ENCODE measurements at places on chromosomes 4 and X.

- H3K36me3 ChIP-seq: peaks cover 43% of the 10 kb centered on the region
- no peak for DNase-seq
- peak overlapping the region; percentile 41 for H3K27ac ChIP-seq
- peaks cover 13% of the 10 kb centered on the region for H3K4me1 ChIP-seq
- no peak overlapping the region for H3K4me3 ChIP-seq
- H3K27me3 ChIP-seq: no peaks in the 10 kb centered on the region
Observed at GRCh38 chr4:2923668-2924173, 39.5 kb downstream of the NOP14 start.

DNA sequence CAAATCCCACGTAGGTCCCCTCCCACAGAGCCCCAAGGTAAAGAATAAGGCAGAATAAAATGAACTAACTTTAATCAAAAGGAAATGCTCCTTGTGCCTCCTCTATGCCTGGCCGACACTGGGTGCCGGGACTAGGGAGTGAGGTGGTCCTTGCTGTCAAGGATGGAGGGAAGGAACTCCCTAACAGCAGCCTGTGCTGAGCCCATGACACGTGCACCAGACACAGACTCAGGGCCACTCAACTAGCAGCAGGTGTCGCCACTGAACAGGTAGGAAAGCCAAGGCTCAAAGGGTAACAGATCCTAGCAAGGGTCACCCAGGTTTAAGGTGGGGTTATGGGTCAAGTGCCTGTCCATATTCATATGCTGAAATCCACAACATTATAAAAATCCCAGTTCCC is 29.2 kb downstream of the MSX1 start:
- H3K4me3 ChIP-seq: no peak overlapping the region
- no peak for DNase-seq
- H3K4me1 ChIP-seq: no peaks in the 10 kb centered on the region
- peaks cover 41% of the 10 kb centered on the region for H3K27me3 ChIP-seq

DNA sequence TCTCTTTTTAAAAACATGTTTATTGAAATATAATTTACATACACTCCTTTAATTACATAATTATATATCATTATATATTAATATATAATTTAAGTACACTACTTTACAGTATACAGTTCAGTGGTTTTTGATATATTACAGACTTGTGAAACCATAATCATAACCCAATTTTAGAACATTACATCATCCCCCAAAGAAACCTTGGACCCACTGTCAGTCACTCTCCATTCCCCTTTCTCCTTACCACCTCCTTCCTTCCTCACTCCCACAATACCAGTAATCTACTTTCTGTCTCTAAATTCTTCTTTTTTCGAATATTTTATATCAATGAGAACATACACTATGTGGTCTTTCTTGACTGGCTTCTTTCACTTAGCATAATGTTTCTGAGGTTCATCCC is 17.9 kb upstream of the EXOSC9 start:
- H3K27ac ChIP-seq: peak overlapping the region; percentile 15
- H3K27me3 ChIP-seq: no peaks in the 10 kb centered on the region
- H3K4me3 ChIP-seq: no peak overlapping the region

DNA sequence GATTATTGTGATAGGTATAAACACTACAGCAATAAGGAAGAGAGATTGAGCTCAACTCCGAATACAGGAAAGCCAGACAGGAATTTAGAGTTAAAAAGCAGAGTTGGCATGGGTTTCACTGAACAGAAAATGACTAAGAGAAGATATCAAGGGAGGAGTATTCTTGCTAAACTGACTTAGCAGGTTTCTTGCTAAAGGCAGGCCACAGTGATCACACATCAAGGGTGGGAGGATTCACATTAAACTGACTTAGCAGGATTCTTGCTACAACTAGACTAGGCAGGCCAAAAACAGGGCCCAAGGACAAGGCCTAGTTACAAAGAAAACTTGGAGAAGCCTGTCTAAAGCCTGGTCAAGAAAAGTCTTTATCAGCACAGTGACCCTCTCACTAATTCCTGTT is 195.1 kb downstream of the MAGEB5 start:
- H3K4me3 ChIP-seq: no peak overlapping the region
- H3K4me1 ChIP-seq: no peaks in the 10 kb centered on the region
- H3K27me3 ChIP-seq: no peaks in the 10 kb centered on the region

DNA sequence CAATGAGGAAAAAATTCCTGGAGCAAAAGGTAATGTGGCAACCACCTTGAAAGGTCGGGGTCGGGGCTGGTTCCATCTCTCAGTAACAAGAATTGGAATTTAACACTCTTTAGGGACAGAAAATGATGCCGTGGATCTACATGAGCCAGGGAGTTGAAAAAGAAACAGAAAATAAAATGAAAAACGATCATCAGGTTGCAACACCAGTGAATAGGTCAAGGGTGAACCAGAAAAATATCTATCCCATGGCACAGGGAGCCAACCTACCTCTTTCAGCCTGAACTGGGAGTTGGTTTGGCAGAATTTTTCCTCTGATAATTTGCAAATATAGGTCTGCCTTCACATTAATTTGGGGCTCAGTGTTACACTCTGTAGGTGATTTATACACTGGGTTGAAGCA is 93.7 kb downstream of the C4orf33 start:
- H3K27ac ChIP-seq: no peak overlapping the region
- no peaks in the 10 kb centered on the region for H3K4me1 ChIP-seq
- H3K36me3 ChIP-seq: no peaks in the 10 kb centered on the region

GRCh38 chr4:124790471-124790870 is 77.9 kb upstream of the ANKRD50 start:
- no peaks in the 10 kb centered on the region for H3K4me1 ChIP-seq
- H3K27ac ChIP-seq: no peak overlapping the region
- no peaks in the 10 kb centered on the region for H3K27me3 ChIP-seq
- H3K36me3 ChIP-seq: no peaks in the 10 kb centered on the region
- no peak for DNase-seq
- no peak overlapping the region for H3K4me3 ChIP-seq

DNA sequence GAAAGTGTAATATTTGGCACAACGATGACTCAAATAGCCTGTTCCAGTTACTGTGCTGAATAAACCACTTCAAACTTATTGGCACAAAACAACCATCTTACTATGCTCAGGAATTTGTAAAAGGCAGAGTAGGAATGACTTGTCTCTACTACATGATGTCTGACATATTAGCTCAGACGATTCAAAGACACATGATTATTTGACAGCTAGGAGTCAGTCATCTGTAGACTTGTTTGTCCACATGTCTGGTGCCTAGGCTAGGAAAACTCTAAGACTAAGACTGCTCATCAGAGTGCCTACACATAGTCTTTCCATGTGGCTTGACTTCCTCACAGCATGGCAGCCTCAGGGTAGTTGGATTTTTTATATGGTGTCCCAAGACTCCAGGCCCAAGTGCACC is 154.5 kb downstream of the FANCB start:
- H3K27me3 ChIP-seq: no peaks in the 10 kb centered on the region
- DNase-seq: no peak
- H3K36me3 ChIP-seq: no peaks in the 10 kb centered on the region
- H3K4me3 ChIP-seq: no peak overlapping the region
- H3K27ac ChIP-seq: no peak overlapping the region

GRCh38 chr4:174538123-174538875 is 16.0 kb upstream of the HPGD start:
- H3K27me3 ChIP-seq: no peaks in the 10 kb centered on the region
- DNase-seq: no peak
- no peaks in the 10 kb centered on the region for H3K4me1 ChIP-seq

GRCh38 chr4:70901607-70901983 is 574 bp upstream of the MOB1B start:
- H3K27ac ChIP-seq: peak overlapping the region; percentile 92
- H3K4me3 ChIP-seq: peak overlapping the region; percentile 96
- DNase-seq: no peak
- peaks cover 2% of the 10 kb centered on the region for H3K27me3 ChIP-seq
- peaks cover 7% of the 10 kb centered on the region for H3K36me3 ChIP-seq
- peaks cover 30% of the 10 kb centered on the region for H3K4me1 ChIP-seq

DNA sequence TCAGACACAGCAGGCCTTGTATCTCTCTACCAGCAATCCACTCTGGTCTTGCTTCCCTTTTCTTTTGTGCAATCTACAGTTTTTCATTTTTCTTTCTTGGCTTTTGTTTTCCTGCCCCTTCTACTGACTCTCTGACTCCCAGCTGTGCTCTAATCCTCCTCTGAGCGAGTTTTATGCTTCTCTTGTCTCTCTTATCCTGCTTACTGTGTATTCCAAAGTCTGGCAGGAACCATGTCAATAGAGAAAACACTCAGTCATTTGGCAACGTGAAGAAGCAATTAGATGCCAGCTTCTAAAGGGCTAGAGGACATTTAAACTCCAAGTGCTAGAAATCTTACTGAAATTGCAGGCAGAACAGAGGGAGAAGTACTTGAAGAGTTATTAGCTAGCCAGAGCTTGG is 984.6 kb upstream of the TENM3 start:
- H3K4me1 ChIP-seq: no peaks in the 10 kb centered on the region
- H3K36me3 ChIP-seq: no peaks in the 10 kb centered on the region
- H3K27ac ChIP-seq: no peak overlapping the region
- no peak overlapping the region for H3K4me3 ChIP-seq

DNA sequence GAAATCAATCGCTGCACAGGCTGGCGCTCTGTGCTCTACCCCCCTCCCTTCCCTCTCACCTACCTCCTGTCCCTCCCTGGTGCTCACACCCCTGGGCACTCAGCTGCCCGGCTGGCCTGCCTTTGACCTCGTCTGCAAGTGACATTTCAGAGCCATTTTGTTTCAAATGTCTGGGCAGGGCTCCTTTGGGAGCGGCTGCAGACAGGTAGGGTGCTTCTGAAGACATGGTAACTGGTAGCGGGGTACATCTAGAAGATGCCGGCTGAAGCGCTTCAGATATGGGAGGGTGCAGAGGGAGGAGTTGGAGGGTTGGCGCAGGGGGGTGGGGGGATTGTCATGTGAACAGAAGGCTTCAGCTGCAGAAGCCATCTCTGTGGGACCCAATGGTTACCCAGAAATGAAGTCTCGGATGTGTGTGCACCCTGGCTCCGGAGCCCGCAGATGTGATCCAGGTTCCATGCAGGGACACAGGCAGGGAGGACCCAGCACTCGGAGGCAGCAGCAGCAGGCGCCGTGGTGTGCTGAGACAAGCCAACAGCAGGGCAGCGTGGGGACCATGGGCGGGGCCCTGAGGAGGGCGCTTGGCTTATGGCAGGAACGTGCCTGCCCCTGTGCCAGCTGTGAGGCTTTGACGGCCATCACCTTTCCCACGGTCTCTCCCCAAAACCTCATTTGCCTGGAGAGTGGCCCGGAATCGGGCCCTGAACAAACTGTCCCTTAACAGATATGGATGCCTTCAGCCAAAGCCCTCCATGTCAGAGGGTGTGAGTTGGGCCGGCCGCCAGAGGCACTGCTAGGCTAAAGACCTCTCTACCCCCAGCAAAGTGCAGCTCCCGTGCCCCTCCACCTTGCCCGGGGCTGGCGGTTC is 7.6 kb upstream of the DUSP9 start:
- H3K27me3 ChIP-seq: peaks cover 17% of the 10 kb centered on the region
- H3K4me3 ChIP-seq: no peak overlapping the region
- no peaks in the 10 kb centered on the region for H3K4me1 ChIP-seq
- no peaks in the 10 kb centered on the region for H3K36me3 ChIP-seq
- no peak for DNase-seq

DNA sequence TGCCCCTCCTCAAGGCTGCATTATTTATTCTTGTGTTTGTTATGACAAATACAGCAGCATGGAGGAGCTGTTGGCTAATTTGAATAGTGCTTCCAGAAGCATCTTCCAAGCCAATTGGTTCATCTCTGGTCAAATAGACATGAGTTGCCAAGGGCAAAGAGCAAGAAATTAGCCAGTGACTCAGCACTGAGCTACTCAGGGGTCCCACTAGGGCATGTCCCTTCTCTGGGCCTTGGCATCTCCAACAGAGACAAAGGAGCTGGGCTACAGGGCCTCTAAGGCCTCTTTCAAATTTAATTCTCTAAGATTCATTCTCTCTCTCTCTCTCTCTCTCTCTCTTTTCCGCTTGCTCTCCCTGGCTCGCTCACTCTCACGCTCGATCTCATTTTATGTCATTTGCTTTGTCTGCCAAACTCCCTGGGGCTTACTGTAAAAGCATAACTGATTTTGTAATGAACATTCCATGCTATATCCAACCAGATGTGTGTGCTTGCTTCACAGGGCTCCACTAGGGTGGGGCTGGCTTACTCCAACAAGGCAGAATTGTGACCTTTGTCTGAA is 86.7 kb upstream of the MAGEA4 start:
- peak; percentile 82 for DNase-seq
- H3K36me3 ChIP-seq: no peaks in the 10 kb centered on the region
- no peak overlapping the region for H3K4me3 ChIP-seq
- peak overlapping the region; percentile 89 for H3K27ac ChIP-seq
- H3K27me3 ChIP-seq: no peaks in the 10 kb centered on the region
